Uterine smooth muscle cell (primary cell): ENCODE measurements at places on chromosomes 11 and 22. TPM values are rescaled to one million over a fixed set of nuclear protein-coding genes. Genes with fewer than 3 reads are reported as not detected.

RFPL3 gene
- not detected in 2 replicates for total RNA-seq

SPI1 gene
- not detected in 2 replicates for total RNA-seq

FOLR2 gene
- not detected in 2 replicates for total RNA-seq

MUC5AC gene
- total RNA-seq, result under 0.01 TPM in 1 of 2 replicates, not detected in the other

MS4A7 gene
- not detected in 2 replicates for total RNA-seq

KRTAP5-11 gene
- not detected in 2 replicates for total RNA-seq

DBX1 gene
- not detected in 2 replicates for total RNA-seq

CSNK2A3 gene
- total RNA-seq, result 1.1 and 2.2 TPM in 2 replicates

HSPB2 gene
- 0.25 TPM in 1 of 2 replicates, not detected in the other for total RNA-seq

SAC3D1 gene
- 8.4 and 20.3 TPM in 2 replicates for total RNA-seq

POU2F3 gene
- 0.12 TPM in 1 of 2 replicates, not detected in the other for total RNA-seq

NCAPH2 gene
- 36.0 and 79.0 TPM in 2 replicates for total RNA-seq

HORMAD2 gene
- not detected in 2 replicates for total RNA-seq

FGF3 gene
- total RNA-seq, result not detected in 2 replicates

KDM4D gene
- 1.00 and 1.4 TPM in 2 replicates for total RNA-seq

RIMBP3B gene
- total RNA-seq, result 0.11 TPM in 1 of 2 replicates, not detected in the other

LRRC32 gene
- total RNA-seq, result 7.5 and 35.9 TPM in 2 replicates

CYP2D6 gene
- total RNA-seq, result 0.25 and 0.44 TPM in 2 replicates

PTPRJ gene
- total RNA-seq, result 8.6 and 9.8 TPM in 2 replicates

OTOG gene
- not detected in 2 replicates for total RNA-seq

CAPN5 gene
- 13.5 and 17.5 TPM in 2 replicates for total RNA-seq

RGL4 gene
- under 0.01 TPM in 1 of 2 replicates, not detected in the other for total RNA-seq

MIOX gene
- not detected in 2 replicates for total RNA-seq

RAG2 gene
- not detected in 2 replicates for total RNA-seq

TSPAN32 gene
- under 0.01 and 0.12 TPM in 2 replicates for total RNA-seq

CNGA4 gene
- total RNA-seq, result under 0.01 TPM in 1 of 2 replicates, not detected in the other

OR51B5 gene
- total RNA-seq, result 0.12 TPM in 1 of 2 replicates, not detected in the other

SLC25A18 gene
- under 0.01 and 0.33 TPM in 2 replicates for total RNA-seq

HOATZ gene
- under 0.01 TPM in 1 of 2 replicates, not detected in the other for total RNA-seq

TTLL12 gene
- total RNA-seq, result 28.6 and 31.1 TPM in 2 replicates

ATG2A gene
- total RNA-seq, result 15.4 and 17.5 TPM in 2 replicates

BDNF gene
- total RNA-seq, result 1.8 and 3.7 TPM in 2 replicates
